ENCODE measurements at places on chromosomes 12 and 14.

GRCh38 chr14:104978746-104979691 is 845 bp upstream of the AHNAK2 start:
- DNase-seq: no peak

GRCh38 chr12:3810540-3810939 is 57.6 kb upstream of the CRACR2A start:
- no peak for DNase-seq

DNA sequence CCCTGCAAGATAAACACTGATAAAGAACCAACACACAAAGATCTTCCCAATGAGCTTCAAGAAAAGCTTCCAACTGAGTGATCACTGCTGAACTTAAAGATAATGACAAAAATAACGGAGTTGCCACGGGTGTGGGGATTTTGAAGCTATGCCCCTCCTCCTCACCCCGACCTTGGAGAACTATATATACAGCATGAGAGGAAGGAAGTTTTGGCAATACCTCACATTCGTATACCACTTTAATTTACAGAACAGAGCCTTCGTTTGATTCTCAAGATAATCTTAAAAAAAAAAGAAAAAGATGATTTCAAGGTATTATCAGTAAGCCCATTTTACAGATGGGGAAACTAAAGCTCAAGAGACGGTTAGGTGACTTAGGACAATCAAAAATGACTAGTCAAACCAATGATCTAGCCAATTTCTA is 715 bp downstream of the NEK9 start:
- DNase-seq: peak; percentile 40

GRCh38 chr14:90034835-90035525 is 26.8 kb upstream of the KCNK13 start:
- DNase-seq: no peak

DNA sequence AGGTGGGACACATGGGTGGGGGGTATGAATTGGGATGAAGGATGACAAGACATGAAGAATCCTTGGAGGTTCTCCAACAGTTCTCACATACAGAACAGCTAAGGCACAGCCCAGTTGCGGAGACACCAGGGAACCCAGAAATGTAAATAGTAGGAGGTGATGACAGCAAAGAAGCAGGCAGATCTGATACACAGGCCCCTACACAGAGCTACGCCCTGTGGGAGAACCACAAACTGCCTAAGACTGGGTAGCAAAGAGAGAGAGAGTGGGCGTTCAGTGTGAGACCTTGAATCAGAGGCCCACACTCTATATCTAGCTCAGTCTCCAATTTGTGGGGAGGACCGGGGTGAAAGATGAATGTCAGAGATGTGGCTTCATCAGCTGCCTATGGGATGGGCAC is 9.5 kb upstream of the NUMB start:
- peak; percentile 36 for DNase-seq

GRCh38 chr12:68231229-68231628 is 5.6 kb upstream of the IL26 start:
- peak; percentile 17 for DNase-seq

DNA sequence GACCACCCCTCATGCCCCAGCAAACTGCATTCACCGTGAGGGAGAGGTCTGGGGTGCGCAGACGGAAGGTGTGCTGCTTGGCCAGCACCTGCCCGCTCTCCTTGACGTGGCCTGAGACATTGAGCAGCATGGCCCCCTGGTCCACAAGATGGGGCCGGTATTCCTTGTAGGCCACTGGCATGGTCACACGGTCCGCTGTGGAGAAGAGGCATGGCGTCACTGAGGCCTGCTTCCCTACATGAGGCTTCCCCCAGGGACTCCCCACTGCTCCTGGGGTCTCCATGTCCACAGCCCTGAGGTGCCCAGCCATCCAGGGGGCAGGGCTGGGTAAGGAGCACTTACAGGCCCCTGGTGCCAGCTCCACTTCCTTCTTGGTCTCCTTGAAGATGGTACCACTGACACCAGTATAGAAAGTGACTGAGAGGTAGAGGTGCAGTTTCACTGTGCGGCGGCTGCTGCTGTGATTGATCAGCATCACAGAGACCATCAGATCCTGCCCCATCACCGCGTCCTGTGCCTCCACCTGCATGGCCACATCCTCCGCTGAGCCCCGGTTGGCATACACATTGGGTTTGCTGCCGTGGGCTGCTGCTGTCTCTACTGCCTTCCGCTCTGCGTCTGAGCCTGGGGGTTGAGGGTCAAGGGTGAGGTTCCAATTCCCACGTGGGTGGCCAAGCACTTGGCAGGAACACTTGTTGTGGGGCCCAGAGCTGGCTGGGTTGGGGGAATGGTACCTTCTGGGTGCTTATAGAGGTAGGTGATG is 8.2 kb downstream of the TGM1 start:
- DNase-seq: no peak

GRCh38 chr14:84975241-84975902 is 554.6 kb upstream of the FLRT2 start:
- no peak for DNase-seq

DNA sequence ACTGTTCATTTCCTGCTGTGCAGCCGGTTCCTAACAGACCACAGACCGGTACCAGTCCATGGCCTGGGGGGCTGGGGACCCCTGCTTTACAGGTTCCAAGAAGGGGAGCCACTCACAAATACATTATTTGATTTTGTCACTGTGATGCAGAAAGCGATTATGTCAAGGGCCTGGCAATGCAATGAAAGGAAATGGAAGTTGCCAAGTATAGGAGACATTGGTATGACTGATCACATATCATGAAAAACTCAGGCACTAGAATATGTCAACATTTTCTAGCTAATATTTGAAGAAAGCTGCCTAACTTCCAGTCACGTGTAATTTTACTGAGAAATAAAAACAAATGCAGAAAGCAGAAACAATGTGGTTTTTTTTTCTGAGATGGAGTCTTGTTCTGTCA is 68.9 kb upstream of the USP44 start:
- DNase-seq: no peak

DNA sequence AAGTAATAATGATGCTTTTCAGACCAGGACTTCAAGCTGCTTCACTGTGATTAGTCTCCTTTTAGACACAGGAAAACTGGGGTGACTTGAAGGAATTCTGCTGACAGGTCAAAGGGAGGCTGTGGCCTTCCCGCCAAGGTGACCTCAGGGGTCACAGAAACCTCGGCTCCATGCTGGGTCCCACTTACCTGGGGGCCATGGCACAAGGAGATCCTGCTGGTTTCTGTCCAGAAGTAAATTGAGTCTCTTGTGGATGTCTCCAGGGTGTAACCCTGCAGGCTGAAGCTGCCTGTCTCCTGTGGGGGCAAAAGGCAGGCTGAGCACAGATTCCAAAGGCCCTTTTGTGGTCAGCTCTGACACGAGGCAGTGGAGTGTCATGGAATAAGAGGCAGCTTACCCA is 138.7 kb upstream of the MED13L start:
- DNase-seq: no peak

- peak; percentile 77 for DNase-seq
These were observed 29.3 kb upstream of the ZFP36L1 start for GRCh38 chr14:68822132-68822651.

DNA sequence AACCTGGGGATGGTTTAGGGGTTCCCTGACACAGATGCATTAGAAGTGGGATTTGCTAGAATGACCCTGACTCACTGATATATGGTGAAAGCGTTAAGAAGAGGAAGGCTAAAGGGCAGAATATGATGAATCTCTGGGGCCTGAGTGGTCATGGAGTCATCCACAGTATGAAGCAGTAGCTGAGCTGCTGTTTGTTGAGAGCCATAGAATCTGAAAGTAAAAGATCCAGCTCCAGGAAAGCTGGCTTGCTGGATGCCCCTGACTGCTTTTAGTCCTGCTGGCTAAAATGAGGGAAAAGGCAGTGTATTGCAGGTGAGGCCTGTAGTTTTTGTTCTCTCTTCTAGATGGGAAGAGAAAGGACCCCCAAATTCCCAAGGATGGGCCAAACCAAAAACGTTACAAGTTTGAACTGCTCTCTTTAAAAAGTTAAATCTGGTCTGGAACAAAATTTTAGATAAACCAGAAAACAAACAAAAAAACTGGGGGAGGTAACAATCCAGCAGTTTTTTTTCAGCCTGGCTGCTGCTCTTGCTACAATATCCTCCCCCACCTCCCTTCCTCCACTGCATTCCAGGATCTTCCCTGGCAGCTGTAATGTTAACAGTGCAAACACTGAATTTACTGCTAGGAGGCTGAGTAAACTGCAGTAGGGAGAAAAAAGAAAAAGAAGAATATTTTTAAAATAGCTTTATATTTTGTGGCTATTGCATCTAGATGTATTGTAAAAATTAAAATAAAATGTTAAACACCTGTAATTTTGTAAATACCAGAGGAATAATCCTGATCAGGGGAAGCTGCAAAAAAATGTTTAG is 16.5 kb downstream of the SEL1L start:
- no peak for DNase-seq

GRCh38 chr12:81617915-81618314 is 141.2 kb downstream of the PPFIA2 start:
- DNase-seq: no peak

DNA sequence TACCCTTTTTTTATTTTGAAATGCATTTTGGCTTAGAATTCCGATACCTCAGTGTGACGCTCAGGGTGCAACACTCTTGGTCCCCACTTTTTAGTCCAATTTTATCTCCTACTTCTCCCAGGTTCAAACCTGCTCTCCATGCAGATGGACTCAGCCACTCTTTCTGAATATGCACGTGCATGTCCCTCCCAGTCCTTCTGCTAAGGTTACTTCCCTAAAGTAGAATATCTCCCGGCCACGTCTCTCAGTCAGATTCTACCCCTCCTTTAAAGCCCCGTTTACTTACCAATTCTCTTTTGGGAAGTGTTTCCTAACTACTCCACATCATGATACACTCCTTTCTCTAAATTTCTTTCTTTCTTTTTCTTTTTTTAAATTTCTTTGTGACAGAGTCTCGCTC is 15.5 kb upstream of the PARP11 start:
- DNase-seq: no peak

DNA sequence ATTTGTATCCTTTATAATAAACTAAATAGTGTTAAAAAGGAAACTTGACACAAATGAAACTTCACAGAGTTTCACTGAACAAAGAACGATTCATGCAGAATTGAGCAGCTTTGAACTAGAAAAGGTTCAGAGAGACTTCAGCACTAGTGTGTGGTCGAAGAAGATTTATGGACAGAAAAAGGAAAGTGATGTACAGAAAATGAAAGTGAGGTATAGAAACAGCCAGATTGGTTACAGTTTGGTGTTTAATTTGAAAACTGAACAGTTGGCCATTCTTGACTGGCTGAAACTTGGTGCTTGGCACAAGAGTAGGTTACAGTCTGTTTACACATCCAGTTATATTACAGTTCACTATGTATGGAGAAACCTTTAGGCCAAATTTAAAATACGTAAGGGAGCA is 207.1 kb downstream of the GALC start:
- no peak for DNase-seq

- DNase-seq: no peak
These were observed 86.4 kb upstream of the OSBPL8 start for GRCh38 chr12:76645934-76646333.

- DNase-seq: no peak
These were observed 21.7 kb downstream of the CBX5 start for GRCh38 chr12:54258201-54258681.

- DNase-seq: no peak
These were observed 921.8 kb downstream of the BCL11B start for GRCh38 chr14:98350213-98350612.

DNA sequence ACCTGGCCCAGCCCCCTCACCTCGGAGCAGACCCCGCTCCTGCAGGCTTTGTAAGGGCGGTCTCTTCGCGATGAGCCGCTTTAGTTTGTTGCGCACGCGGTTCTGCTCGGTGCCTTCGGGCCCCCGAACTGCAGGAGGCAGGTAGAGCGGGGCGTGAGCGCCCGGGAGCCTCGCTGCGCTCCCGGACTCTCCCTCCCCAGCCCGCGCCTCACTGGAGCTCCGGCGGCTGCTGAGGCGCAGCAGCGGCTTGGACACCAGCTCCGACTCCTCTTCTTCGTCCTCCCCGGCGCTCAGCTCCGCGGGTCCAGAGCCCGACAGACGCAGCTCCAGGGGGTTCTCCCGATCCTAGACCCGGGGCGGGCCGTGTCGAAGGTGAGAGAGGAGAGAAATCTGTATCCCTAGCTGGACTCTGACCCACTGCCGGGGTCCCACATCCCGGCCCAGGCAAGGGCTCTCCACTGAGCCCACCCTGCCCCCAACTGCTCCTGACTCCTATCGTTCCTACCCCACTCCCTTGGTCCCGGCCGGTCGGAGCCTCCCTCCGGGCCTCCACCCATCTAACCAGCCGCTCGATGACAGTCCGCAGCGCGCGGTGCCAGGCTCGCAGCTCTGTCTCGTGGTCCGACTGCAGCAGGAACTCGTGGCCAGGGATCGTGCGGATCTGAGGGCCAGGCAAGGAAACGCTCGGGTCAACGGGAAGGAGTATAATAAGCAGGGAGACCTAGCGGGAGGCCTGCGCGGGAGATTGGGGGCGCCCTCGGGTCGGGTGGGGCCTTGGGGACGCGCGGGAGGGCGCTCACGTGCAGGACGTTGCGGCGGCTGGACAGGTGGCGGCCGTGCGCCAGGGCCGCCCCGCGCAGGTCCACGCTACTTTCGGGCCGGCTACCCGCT is 4.2 kb downstream of the ARHGAP9 start:
- DNase-seq: no peak

- no peak for DNase-seq
These were observed 40.4 kb downstream of the TMCC3 start for GRCh38 chr12:94609917-94610443.

DNA sequence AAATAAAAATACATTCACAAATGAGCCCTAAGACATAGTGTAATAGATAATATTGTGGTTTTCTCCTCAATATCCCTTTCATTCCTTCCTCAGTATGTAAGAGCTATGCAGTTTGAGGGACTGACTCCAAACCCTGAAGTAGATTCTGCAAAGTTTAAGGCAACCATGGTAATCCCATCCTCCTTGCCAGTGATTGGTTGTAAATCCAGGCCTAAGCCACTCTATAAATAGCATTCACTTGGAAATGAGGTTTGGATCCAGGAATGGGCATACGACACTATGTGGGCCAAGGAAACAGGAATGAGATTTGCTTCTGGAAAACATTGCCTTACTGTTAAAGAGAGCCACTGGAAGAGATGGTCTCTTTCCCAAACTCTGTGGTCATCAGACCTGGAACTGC is 468.7 kb upstream of the SOX5 start:
- DNase-seq: no peak

- no peak for DNase-seq
These were observed 50.2 kb upstream of the ELK3 start for GRCh38 chr12:96143827-96144565.

GRCh38 chr14:93395231-93395630 is 35.5 kb upstream of the UNC79 start:
- no peak for DNase-seq
